ENCODE measurements at places on chromosomes 11 and 22.

DNA sequence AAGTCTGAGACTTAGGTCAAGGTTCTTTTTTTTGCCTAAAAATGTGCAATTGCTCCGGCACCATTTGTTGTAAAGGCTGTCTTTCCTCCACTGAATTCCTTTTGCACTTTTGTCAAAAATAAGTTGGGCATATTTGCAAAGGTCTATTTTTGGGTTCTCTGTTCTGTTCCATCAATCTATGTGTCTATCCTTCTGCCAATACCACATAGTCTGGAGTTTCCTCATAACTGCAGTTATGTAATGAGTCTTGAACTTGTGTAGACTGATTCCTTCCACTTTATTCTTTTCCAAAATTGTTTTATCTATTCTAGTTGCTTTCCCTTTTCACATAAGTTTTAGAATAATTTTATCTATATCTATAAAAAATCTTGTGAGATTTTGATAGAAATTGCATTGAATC lies 6.7 kb downstream of the KCNJ5 start:
- no peak for DNase-seq

GRCh38 chr11:10294290-10294953 lies 403 bp upstream of the SBF2 start:
- no peak for DNase-seq

DNA sequence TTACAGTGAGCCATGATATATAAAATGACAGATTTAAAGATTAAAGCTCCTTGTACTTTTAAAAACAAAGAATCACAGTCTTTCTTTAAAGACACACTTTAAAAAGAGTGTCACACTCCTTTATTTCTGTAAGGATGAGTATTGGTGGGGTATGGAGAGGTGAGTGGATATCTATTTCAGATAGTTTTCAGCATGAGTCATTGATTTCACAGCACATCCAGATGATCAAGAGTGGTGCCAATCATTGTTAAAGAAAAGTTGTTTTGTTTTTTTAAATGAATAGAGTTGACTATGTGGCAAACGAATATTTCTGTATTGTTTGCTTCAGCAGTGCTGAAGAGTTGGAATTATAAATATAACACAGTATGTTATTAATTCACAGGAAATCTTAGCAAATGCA lies 52.5 kb downstream of the FAR1 start:
- DNase-seq = no peak

DNA sequence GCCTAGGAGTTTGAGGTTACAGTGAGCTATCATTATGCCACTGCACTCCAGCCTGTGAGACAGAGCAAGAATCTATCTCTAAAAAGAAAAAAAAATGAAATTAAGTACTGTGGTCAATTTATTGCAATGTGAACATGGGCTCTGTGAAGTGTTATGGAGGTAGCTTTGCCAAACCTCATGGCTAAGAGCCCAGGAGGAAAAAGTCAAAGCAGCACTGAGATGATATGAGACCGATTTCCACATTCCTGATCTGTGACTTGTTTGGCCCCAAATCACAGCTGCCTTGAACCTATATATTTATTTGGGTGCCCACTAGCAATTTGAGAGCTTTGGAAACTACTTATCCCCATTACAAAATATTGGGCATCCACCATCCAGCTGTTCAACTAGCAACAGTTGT lies 29.8 kb upstream of the TMEM135 start:
- DNase-seq = no peak

DNA sequence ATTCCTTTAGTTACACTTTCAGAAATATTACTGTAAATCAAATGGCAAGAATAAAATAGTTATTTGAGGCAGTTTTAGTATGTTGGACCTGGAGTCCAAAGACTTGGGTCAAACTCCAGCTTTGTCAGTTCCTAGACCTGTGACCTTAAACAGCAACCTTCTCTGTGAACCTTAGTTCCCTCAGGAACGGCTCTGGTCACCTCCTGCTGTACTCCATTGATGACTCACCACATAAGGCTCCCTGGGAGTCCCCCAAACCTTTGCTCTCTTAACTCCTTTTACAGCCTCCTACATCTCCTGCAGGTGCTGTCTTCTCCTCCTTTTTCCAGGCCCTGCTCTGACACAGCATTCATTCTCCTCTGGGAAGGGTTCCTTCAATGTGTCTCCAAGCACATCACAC lies 29.1 kb downstream of the LIMK2 start:
- no peak for DNase-seq

DNA sequence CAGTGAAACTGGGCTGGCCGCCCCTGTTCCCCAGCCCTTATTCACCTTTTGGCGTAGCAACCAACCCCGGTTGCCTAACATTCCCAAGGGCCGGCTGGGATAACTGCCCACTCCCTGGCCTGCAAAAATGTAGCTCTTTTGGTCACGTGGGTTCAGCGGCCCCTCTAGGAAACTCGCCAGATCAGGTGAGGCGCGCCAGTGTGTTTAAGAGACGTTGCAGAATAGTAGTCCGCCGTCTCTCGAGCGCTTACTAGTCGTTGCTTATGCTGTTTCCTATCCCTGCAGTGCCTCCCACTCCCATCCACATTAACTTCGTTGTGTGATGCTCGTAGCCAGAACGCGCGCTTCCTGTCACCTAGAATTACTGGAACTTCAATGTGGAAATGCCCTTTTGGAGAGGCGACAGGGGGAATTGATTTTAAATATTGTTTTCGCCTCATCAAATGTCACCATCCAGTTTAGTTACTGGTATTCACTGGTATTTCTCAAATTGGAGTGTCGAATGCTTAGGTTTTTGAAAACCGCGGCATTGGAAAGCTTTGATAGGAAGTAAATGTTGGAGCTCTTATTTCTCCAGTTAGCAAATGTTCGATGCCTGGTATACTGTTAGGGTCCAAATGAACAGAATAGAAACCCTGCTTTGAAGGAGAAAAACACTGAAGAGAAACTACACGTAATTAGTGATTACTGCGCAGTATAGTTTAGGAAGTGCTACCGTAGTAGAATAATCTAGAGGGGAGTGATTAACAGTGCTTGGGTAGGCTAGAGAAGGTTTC lies 823 bp downstream of the CEP57 start:
- no peak for DNase-seq

- DNase-seq = no peak
Observed at GRCh38 chr11:69463181-69463994, 18.1 kb upstream of the LINC01488 start.

GRCh38 chr11:3165152-3165705 lies at the start of gene OSBPL5:
Gene OSBPL5, minus strand, starts transcription at chr11:3165310. Its CDS starts 36,162 bp downstream, at chr11:3129148.
- DNase-seq = no peak

GRCh38 chr11:44257338-44258189 lies 52.4 kb downstream of the ALX4 start:
- DNase-seq = no peak

GRCh38 chr11:34052608-34053160 lies 1.2 kb downstream of the CAPRIN1 start:
- no peak for DNase-seq

DNA sequence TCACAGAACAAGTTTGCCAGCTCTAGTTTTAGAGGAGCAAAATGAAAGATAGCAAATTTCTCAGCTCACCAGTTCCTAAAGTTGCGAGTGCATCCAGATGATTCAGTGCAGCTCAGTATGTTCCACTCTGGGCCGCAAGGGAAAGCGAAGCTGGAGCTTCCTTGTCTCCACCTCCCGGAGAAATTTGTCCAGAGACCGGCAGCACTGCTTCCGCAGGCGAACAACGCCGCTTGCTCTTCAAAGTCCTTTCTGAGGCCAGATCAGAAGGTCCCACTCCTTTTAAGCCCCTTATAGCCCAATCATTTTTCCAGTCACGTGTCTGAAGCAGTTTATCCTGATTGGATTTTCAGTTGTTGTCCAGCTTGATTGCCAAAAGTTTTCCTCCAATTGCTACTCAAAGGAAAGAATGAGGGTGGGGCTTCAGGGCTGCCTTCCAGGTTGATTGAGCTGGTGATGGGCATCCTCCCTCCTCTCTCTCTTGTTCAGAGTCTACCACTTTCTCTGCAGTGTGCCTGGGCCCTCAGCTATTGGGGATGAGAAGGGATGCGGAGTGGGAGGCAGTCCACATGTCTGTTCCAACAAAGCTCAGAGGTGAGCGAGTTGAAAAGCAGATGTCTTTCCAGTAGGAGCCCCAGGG lies at the start of gene ZNF280A:
Gene ZNF280A (minus strand): TSS at position 251 of the 637 bp plus-strand sequence. CDS start 4,640 bp downstream, outside the sequence.
- no peak for DNase-seq

GRCh38 chr11:32421992-32422391 lies 13.3 kb downstream of the WT1 start:
- DNase-seq = no peak

- no peak for DNase-seq
Observed at GRCh38 chr11:128752379-128752778, 58.5 kb downstream of the FLI1 start.

DNA sequence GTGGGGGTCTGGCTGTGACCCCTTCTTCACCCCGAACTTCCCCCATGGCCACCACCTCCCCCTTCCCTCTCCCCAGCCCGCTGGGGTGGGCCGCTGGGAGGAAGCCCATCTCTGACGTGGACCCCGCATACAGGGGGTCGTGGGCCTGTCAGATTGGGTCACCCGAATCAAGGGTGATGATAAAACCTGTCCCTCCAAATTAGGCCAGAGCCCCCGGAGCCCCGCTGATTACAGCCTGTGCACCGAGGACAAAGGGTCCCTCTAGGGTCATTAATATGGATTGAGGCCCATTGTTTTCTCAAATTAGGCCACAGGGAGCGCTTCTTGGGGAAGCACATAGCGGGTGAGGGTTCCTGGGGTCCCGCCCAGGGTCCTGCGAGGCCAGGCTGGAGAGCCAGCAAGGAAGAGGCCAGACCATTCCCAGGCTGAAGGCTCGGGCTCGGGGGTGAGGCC lies 4.9 kb upstream of the LINC01488 start:
- DNase-seq = no peak

DNA sequence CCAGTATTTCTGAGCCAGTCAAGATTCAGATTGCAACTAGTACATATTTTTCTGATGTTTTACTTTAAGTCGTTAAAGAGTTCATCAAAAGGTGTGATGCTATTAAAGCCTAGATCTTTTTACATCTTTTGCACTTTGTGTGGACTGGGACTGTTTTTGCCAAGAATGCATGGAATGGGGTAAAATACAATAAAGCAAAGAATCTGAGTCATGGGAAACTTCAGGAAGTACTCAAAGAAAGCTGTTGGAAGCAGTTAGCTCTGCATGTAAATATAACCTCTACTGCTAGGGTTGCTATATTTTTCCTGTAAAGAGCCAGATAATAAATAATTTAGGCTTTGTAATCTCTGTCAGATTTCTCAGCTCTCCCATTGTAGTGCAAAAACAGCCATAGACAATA lies 20.9 kb downstream of the ATXN10 start:
- no peak for DNase-seq

DNA sequence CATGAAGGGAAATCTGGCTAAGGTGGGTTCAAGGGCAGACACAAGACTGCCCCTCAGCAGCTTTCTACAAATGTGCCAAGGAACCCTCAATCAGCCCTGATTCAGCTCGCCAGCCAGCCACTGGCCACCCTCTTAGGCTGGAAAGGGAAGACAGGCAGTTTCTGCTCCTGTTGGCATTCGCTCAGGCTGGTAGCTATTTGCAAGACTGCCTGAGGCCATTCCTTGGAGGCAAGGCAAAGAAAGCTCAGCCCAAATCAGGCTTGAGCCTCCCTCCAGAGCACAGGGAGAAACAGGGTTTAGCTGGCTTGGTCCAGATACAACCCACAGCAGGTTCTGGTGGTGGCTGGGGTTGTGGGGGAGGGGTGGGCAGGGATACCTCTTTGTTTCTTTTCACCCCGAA lies 19.2 kb downstream of the TP53I11 start:
- DNase-seq = no peak

DNA sequence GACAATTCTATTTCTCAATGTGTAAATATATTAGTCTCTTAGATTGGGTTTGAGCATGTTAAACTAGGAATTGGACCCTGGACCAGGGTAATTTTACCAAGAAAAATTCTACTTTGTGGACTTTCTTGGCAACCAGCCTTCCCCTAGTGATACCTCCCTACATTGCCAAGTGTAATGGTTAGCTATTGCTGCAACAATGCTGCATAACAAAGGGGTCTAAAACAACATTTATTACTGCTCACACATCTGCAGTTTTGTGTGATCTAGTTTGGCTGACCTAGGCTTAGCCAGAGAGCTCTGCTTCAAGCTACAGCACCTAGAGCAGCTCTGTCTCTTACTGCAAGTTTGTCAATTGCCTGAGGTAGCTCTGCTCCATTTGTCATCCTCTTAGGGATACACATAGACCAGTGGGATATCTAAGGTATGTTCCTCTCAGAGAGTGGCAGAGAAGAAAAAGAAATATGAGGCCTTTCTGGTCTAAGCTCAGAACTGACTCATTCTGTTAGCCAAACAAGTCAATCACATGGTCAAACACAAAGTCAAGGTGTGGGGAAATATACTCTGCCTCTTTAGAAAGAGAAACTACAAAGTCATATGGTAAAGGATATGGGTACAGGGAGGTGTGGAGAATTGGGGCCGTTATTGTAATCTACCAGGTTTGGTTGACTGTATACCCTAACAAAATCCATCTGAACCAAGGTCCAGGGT lies 2.0 kb upstream of the LAYN start:
- DNase-seq = no peak

DNA sequence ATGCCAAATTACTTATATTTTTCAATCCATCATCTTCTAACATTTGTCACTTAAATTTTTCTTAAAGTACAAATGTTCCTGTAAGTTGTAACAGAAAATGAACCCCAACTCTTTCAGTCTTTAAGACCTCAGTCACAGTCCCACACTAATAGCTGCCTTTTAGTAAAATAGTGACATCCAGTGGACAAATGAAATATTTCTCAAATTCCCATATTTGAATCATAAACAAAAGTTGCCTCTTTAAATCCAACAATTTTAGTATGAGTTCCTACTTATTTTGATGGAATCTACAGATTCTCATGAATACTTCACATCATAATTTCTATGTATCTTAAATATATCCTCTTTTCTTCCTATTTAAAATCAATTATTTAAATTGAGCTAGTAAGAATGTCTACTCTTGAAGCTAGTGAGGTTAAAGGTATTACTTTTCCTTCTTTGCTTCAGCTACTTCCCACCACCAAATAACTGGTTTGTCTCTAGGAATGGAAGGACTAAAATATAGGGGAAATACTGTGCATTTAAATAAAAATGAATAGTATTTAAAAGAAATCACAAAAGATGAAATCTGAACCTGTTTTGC lies 9.2 kb downstream of the LIN7C start:
- DNase-seq = no peak

GRCh38 chr11:68351450-68352275 lies 39.3 kb downstream of the LRP5 start:
- DNase-seq = no peak
